ENCODE measurements at places on chromosomes 12 and 14. TPM values are rescaled to one million over a fixed set of nuclear protein-coding genes. Genes with fewer than 3 reads are reported as not detected.

- H3K27me3 ChIP-seq: peaks cover 11% of the 10 kb centered on the region
- H3K36me3 ChIP-seq: peaks cover 40% of the 10 kb centered on the region
- no peak for DNase-seq
- peaks cover 35% of the 10 kb centered on the region for H3K4me1 ChIP-seq
- no peak overlapping the region for H3K4me3 ChIP-seq
Observed at GRCh38 chr14:68975667-68976066, 3.4 kb downstream of the ACTN1 start.

GRCh38 chr12:81211306-81211705 lies 133.4 kb downstream of the ACSS3 start:
- no peak for DNase-seq
- no peak overlapping the region for H3K27ac ChIP-seq
- no peaks in the 10 kb centered on the region for H3K36me3 ChIP-seq
- no peaks in the 10 kb centered on the region for H3K4me1 ChIP-seq

DNA sequence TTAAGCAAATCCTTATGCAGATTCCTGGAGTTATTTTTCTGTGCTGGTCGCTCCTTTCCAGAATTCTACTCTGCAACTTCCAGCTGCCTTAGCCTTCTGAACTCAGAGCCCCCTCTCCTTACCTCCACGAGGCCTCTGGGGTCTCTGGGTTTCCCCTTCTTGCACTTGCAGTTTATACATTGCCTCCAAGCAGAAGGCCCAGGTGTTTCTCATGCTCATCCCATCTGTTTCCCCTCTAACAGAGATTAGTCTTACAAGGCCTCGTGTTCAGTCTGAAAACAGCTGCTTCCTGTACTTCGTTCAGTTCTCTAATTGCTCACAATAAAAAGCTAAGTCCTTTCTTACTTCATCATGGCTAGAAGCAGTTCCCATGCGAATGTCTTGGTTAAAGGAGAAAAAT lies 134.4 kb upstream of the FGD4 start:
- H3K27ac ChIP-seq: no peak overlapping the region
- no peak overlapping the region for H3K4me3 ChIP-seq
- H3K4me1 ChIP-seq: no peaks in the 10 kb centered on the region
- no peaks in the 10 kb centered on the region for H3K27me3 ChIP-seq
- H3K36me3 ChIP-seq: peaks cover 4% of the 10 kb centered on the region

DNA sequence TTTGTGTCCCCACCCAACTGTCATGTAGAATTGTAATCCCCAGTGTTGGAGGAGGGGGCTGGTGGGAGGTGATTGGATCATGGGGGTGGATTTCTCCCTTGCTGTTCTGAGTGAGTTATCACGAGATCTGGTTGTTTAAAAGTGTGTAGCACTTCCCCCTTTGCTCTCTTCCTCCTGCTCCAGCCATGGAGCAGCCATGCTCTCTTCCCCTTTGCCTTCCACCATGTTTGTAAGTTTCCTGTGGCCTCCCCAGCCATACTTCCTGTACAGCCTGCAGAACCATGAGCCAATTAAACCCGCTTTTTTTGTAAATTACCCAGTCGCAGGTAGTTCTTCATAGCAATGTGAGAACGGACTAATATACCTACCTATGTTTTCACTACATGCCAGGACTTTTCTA lies 2.6 kb upstream of the POC1B start:
- no peak overlapping the region for H3K27ac ChIP-seq
- H3K27me3 ChIP-seq: no peaks in the 10 kb centered on the region

DNA sequence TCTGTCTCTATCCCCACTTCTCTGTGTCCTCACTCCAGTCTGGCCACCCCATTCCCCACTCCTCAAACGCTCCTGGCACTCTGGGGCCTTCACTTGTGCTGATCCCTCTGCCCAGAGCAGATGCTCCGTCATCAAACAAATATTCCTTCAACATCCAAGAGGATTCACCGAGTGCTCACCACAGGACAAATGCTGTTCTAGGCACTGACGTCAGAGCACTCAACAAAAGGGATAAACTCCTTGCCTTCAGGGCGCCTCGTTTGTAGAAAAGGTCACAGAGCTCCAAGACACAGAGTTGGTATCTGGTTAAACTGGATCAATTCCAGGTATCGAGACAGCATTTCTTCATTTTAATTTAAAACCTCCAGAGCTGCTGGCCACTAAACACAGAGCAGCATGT lies 35.3 kb downstream of the PSMC1 start:
- no peak for DNase-seq
- no peak overlapping the region for H3K4me3 ChIP-seq
- H3K4me1 ChIP-seq: peaks cover 3% of the 10 kb centered on the region
- H3K36me3 ChIP-seq: peaks cover 31% of the 10 kb centered on the region

DNA sequence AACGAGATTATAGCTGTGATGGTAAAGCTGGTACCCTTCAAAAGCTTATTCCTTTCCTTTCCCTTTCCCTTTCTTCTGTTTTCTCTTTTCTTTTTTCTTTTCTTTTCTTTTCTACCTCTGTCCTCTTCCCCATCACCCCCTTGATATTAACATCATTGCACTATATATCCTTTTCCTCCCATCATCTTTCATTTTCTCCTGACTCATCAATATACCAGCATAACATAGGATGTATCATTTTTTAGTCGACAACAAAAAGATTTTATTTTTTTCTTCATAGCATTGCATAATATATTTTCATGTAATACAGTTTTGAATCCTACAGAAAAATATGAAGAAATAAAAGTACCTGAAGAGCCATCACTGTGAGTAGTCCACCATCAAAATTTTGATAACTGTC lies 230.6 kb downstream of the RAD51B start:
- H3K36me3 ChIP-seq: no peaks in the 10 kb centered on the region
- no peak overlapping the region for H3K4me3 ChIP-seq
- H3K4me1 ChIP-seq: no peaks in the 10 kb centered on the region
- no peak overlapping the region for H3K27ac ChIP-seq
- H3K27me3 ChIP-seq: no peaks in the 10 kb centered on the region

GRCh38 chr14:100381395-100382105 lies 58.4 kb downstream of the SLC25A47 start:
- H3K27ac ChIP-seq: no peak overlapping the region
- no peaks in the 10 kb centered on the region for H3K36me3 ChIP-seq
- no peak overlapping the region for H3K4me3 ChIP-seq
- peaks cover 20% of the 10 kb centered on the region for H3K4me1 ChIP-seq
- no peaks in the 10 kb centered on the region for H3K27me3 ChIP-seq
- no peak for DNase-seq

DNA sequence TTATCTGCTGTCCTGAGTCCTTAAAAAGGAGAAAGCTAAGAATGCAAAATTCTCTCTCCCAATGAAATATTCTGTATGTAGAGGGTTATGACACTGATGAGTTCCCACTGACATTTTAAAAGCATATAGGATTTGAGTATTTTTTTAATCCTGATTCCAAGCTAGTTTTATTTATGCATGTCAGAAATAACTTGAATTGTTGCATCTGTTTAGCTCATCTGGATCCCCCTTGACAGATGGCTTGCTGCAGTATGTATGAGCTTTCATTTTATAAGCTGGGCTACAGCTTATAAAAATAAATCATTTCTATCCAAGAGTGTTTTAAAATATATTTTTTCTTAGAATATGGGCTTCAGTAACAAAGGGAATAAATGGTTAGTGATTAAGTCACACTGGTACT lies 495.3 kb downstream of the NELL2 start:
- H3K36me3 ChIP-seq: no peaks in the 10 kb centered on the region
- H3K27ac ChIP-seq: no peak overlapping the region
- no peaks in the 10 kb centered on the region for H3K4me1 ChIP-seq
- no peak overlapping the region for H3K4me3 ChIP-seq
- no peak for DNase-seq

DNA sequence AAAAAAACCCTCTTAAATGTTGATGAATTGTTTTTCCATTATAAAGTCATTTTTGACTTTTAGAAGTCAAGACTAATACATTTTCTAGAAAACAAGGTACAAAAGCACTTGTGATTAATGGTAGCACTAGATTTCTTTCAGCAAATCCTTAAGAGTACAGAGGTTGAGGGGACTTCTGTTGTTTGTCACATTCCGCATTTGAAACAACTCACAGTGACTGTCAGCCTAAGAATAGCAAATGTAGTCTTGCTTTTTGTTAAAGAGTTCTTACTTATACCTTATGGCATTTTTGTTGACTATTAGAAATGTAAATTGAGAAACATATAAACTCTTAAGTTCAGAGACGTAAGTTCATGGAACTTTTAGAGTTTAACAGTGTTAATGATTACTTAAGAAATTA lies 16.4 kb downstream of the YARS2 start:
- no peak for DNase-seq
- no peaks in the 10 kb centered on the region for H3K27me3 ChIP-seq
- H3K4me3 ChIP-seq: no peak overlapping the region
- no peak overlapping the region for H3K27ac ChIP-seq
- peaks cover 54% of the 10 kb centered on the region for H3K36me3 ChIP-seq

GRCh38 chr14:63193236-63193635 lies 11.0 kb upstream of the RHOJ start:
- no peak overlapping the region for H3K27ac ChIP-seq
- no peaks in the 10 kb centered on the region for H3K36me3 ChIP-seq
- H3K27me3 ChIP-seq: peaks cover 3% of the 10 kb centered on the region
- no peak for DNase-seq
- no peak overlapping the region for H3K4me3 ChIP-seq
- no peaks in the 10 kb centered on the region for H3K4me1 ChIP-seq

DNA sequence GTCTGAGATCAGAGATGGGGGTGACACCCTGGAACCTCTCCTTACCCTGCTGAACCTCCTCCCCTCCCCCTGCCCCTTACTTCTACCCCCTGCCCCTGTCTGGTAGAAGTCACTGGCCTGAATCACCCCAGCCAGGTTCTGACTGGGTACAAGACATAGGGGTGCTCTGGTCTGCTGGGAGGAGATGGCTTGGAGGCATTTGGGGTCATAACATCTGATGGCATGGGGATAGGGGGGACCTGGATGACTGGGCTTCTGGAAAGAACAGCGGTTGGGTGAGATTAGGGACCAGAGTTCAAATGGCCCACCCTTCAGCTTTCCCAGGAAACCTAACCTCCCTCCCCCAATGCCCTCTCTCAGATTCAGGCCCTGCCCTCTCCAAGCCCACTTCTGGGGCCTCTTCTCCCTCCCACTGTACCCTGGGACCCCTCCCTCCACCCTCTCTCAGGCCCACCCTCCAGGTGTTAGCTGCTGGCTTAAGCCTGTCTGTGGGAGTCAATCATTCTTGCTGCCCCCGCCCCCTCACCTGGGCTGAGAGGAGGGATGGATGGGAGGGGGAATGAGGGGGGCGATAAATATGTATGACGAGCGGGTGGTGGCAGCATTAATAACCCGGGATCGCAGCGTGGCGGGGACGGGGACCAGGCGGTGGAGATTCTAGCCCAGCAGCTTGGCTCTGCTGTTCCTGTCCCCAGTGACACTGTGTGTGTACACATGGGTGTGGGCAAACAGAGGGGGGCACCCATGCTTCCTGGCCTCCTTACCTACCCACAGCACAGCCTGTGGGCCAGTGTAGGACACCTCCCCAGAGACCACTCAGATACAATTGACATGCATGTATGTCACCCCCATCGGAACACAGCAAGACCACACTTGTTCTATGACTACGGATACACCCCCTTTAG lies 5.9 kb downstream of the NXPH4 start:
- H3K4me3 ChIP-seq: no peak overlapping the region
- no peak overlapping the region for H3K27ac ChIP-seq
- H3K4me1 ChIP-seq: peaks cover 42% of the 10 kb centered on the region
- no peak for DNase-seq
- H3K36me3 ChIP-seq: peaks cover 3% of the 10 kb centered on the region
- H3K27me3 ChIP-seq: peaks cover 81% of the 10 kb centered on the region

DNA sequence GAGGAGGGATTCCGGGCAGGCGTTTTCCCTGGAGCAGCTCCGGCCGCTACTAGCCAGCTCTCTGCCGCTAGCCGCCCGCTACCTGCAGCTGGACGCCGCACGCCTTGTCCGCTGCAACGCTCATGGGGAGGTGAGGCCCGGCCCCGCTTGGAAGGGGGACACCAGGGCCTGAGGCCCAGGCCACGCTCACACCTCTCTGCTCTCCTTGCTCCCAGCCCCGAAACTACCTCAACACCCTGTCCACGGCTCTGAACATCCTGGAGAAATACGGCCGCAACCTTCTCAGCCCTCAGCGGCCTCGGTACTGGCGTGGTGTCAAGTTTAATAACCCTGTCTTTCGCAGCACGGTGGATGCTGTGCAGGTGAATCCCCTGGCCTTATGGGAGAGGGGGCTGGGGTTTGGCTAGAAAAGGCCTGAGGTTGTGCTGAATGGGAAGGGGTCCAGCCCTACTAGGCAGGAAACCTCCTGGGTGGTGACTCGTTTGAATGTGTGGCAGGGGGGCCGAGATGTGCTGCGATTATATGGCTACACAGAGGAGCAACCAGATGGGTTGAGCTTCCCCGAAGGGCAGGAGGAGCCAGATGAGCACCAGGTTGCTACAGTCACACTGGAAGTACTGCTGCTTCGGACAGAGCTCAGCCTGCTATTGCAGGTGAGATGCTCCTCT lies 597 bp downstream of the RNF31 start:
- peak overlapping the region; percentile 84 for H3K27ac ChIP-seq
- H3K27me3 ChIP-seq: no peaks in the 10 kb centered on the region
- DNase-seq: no peak
- peaks cover 55% of the 10 kb centered on the region for H3K4me1 ChIP-seq
- H3K36me3 ChIP-seq: peaks cover 80% of the 10 kb centered on the region

- DNase-seq: no peak
- H3K27ac ChIP-seq: no peak overlapping the region
- peaks cover 9% of the 10 kb centered on the region for H3K4me1 ChIP-seq
- H3K36me3 ChIP-seq: peaks cover 28% of the 10 kb centered on the region
- H3K4me3 ChIP-seq: no peak overlapping the region
Observed at GRCh38 chr12:53064613-53065436, 14.4 kb downstream of the SPRYD3 start.

DNA sequence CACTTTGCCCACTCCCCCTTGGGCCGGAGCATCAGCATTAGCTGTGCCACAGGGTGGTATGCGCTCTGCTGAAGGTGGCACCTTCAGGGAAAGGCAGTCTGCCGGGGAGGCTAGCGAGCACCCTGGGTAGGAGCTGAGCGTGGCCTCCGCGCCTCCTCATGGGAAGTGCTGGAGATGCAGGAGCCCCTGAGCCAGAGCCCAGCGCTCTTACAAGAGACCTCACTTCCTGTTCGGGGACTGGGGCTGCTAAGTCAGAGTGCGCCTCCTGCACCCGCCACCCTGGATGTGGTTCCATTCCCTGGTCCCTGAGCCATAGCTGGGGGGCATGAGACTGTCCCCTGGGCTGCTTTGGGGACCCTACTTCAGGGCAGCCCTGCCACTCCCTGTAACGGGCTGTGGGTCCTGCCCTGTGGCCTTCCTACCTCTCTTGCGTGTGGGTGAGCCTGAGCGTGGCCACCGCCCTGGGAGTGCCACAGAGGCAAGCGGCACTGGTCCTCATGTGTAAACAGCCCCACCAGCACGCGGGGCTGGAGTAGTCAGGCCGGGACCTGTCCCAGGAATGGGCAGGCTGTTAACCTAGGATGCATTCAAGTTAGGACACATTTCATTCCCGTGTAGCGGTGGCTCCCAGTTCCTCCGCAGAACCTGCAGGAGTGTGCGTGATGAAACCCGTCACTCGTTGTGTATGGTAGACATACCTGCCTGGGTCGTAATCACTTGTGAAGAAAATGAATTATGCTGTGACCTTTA lies 19.4 kb downstream of the COA8 start:
- no peaks in the 10 kb centered on the region for H3K27me3 ChIP-seq
- DNase-seq: no peak
- H3K4me3 ChIP-seq: no peak overlapping the region
- peaks cover 1% of the 10 kb centered on the region for H3K4me1 ChIP-seq
- no peak overlapping the region for H3K27ac ChIP-seq

The TOMM20L gene
- total RNA-seq: not detected

The VASH1 gene
- total RNA-seq: 2.6 TPM

The LRRC43 gene
- total RNA-seq: 0.38 TPM

The CARMIL3 gene
- 3.7 TPM for total RNA-seq

Data from activated CD4-positive, alpha-beta memory T cell treated with anti-CD3 and anti-CD28 coated beads, Interleukin-2, amount 10 ng/mL, durations not matched to agents 7 days and 5 days (primary cell).